ENCODE measurements at places on chromosomes 13 and 19.

DNA sequence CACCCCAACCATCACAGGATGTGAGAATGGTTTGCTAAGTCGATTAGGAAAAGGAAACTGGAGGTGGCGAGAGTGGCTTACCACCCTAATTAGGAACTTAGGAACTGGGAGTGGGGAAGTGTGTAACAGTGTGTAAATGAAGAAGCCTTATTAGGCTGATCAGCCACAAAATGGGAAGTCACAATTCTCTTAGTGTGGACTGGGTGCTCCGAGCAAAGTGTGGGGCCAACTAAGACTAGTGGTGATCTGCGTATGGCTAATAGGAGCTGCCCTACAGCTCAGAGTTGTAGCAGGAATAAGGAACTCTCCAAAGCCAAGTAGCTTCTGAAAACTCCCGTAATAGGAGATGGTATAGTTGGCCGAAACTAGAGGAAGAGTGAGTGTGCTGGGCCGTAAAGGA lies 7.6 kb downstream of the SIGLEC11 start:
- DNase-seq, result no peak

- peak; percentile 96 for DNase-seq
These were observed at the start of gene AP1M1 for GRCh38 chr19:16197622-16198369. AP1M1 (plus strand) TSS chr19:16197911; CDS start chr19:16198027, 116 bp downstream.

DNA sequence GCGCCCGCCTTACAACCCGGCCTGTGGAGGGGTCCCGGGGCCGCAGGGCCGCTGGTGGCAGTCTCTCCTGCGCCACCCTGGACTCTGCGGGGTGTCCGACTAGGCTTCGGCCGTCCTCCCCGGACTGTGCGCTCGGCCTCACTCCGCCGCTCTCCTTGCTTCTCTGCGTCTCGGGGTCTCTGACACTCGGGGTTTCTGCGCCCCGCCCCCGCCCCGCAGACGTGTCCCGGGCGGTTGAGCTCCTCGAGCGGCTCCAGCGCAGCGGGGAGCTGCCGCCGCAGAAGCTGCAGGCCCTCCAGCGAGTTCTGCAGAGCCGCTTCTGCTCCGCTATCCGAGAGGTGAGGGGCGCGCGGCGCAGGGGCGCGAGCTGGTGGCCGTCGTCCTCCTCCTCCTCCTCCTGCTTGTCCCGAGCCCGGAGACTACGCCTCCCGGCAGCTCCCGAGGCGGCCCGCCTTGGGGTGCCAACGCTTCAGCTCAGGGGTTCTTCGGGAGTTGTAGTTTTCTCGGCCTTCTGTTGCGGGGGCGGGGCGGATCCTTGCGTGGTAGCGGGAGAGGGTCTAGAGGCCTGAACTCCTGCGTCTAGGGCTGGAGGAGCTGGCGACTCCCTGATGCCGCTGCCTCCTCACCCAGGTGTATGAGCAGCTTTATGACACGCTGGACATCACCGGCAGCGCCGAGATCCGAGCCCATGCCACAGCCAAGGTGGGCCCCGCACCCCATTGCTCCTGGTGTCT lies 627 bp downstream of the LIN7B start:
- no peak for DNase-seq

DNA sequence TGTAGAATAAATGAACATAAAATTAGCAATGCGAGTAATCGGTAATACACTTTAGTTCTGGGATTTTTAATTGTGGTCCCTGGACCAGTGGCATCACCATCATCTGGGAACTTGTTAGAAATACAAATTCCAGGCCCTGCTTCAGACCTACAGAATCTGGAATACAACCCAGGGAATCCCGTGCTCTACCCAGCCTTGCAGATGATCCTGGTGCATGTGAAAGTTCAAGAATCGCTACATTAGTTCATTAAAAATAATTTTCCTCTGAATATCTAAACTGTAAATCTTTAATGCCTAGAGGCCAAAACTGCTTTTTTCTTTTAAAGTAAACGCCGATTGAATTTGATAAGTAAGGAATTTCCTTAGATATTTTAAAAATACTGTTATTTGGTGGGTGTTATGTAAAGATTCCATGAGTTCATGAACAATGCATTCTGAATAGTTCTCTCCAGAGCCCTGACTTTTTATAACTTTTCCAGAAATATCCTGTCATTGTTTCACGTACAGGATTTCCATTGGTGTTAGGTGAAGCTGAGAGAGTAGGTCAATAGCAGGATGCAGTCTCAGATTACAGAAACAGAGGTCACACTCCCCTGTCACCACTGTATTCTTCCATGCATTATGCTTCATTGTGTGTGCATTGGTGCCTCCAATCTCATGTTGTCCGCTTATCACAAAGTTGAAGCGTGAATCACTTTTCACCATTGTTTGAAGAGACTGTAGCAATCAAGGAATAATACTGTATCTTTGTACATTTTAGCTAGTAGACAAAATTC lies 596.5 kb upstream of the KLF12 start:
- DNase-seq, result peak; percentile 42

DNA sequence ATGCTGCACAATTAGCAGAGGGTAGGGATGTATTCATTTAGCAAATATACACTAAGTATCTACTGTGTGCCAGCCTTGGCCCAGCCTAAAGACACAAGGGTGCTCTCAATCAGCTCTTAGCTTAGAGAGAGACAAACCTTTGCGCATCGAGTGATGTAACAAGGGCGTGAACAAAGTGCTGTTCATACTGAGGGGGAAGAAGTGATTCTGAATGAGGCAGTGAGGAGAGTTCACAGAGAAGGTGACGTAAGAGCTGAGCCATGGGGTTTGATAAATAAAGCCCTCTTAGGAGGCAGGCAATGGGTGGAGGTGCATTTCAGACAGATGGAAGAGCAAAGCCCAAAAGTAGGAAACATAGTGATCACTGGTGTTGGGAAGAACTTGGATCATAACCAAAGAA lies 68.5 kb downstream of the FLT1 start:
- DNase-seq, result peak; percentile 6

DNA sequence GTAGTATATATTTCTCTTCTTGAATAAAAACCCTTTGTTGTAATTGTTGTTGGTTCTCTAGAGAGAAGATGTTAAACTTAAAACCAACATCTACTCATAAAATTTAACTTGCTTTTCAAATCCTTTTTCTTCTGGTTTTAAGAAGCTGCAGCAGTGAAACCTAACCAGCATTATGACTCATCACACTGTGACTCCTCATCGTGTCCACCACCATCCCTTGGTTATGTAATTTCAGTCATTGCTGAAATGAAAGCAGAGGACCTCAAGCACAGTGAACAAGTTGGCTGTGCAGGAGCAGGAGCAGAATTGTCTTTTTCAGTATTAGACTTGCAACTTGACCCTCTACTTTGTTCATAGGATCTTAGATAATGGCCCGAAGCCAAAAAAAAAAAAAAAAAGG lies 64.9 kb upstream of the HTR2A start:
- DNase-seq, result no peak

GRCh38 chr13:25281935-25282332 lies 5.4 kb downstream of the MTMR6 start:
- DNase-seq, result no peak

DNA sequence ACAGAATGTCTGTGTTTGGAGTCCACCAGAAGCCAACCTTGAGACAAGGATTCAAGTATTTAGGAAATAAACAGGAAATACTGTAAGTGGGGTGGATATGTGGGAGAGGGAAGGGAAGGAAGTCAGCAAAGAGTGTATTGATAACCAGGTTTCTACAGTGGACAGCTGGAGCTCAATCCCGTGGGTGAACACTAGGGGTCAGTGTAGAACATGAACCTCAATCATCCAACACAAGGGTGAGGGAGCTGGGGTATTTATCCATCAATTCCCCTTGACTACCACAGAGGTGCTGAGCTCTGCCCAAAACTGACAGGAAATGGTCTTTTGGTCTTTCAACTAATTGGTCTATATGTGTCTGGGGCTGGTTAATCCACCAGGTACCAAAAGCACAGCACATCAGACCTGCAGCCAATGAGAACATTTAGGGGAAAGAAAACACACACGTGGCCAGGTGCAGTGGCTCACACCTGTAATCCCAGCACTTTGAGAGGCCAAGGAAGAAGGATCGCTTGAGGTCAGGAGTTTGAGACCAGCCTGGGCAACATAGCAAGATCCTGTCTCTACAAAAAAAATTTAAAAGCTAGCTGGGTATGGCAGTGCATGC lies 5.6 kb upstream of the SYDE1 start:
- no peak for DNase-seq

GRCh38 chr13:49046002-49046401 lies 70.3 kb downstream of the FNDC3A start:
- DNase-seq, result no peak

DNA sequence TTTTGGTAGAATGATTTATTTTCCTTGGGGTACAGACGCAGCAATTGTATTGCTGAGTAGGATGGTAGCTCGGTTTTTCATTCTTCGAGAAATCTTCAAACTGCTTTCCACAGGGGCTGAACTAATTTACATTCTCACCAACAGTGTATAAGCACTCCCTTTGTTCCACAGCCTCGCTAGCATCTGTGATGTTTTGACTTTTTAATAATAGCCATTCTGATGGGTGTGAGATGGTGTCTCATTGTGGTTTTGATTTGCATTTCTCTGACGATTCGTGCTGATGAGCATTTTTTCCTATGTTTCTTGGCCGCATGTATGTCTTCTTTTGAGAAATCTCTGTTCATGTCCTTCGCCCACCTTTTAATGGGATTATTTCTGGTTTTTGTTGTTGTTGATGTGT lies 54.8 kb upstream of the UQCRFS1 start:
- DNase-seq, result no peak

GRCh38 chr19:10502524-10503001 lies 593 bp downstream of the KEAP1 start:
- DNase-seq, result peak; percentile 85

GRCh38 chr19:55253842-55254624 lies 4.8 kb downstream of the PPP6R1 start:
- peak; percentile 74 for DNase-seq

DNA sequence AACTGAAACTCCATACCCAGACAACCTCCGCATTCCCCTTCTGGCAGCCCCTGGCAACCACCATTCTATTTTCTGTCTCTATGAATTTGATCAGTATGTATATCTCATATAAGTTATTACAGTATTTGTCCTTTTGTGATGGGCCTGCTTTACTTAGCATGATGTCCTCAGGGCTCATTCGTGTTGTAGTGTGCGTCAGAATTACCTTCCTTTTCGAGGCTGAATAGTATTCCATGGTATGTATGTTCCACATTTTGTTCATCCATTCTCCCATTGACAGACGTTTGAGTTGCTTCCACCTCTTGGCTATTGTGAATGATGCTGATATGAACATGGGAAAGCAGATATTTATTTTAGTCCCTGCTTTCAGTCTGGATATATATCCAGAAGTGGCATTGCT lies 5.0 kb downstream of the PLEKHF1 start:
- no peak for DNase-seq

- DNase-seq, result peak; percentile 67
These were observed at the start of gene MBOAT7 for GRCh38 chr19:54189145-54189734. MBOAT7 (minus strand) TSS chr19:54189580; CDS start chr19:54188508, 1,072 bp downstream.

DNA sequence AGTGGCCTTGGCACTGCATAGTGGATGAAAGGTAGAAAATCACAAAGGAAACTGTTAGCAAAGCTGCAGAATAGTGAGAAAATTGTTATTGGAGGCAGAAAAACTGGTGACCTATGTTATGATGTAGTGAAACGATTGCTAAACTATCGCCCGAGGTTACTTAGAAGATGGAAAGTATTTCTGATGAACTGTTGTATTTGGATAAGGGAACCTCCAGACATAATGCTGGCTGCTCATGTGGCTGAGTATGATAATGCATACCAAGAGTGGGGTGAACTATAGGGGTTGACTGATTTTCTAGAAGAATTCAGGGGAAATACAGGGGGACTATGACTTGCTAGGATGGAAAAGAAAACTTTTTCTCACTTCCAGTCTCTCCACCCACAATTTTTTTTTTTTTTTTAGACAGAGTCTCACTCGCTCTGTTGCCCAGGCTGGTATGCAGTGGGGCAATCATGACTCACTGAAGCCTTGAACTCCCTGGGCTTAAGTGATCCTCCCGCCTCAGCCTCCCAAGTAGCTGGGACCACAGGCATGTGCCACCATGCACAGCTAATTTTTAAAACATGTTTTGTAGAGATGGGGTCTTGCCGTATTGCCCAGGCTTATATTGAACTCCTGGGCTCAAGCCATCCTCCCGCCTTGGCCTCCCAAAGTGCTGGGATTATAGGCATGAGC lies 4.4 kb upstream of the EID2 start:
- no peak for DNase-seq

DNA sequence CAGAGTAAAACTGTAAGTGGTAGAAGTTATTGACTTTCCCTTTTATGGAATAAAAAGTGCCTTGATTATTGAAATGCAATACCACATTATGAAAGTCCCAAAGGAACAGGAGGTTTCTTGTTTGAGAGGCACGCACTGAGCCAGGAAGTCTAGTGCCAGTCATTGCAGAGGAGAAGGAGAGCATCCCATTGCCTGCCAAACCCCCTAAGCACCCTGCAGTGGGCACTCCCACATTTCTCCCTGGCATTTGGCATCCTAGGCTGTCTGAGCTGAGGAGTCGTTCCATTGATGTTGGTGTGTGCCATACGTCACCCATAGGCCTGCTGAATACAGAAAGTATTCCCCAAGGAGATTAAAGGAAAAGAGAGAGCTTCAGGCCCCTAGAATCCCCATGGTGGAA lies 85.7 kb upstream of the MBNL2 start:
- no peak for DNase-seq

GRCh38 chr13:77563111-77563510 lies 27.6 kb downstream of the SCEL start:
- DNase-seq, result no peak

- DNase-seq, result no peak
These were observed 33.0 kb downstream of the MIPEP start for GRCh38 chr13:23856008-23856750.

GRCh38 chr13:108924541-108924940 lies 295.1 kb downstream of the MYO16 start:
- DNase-seq, result no peak

DNA sequence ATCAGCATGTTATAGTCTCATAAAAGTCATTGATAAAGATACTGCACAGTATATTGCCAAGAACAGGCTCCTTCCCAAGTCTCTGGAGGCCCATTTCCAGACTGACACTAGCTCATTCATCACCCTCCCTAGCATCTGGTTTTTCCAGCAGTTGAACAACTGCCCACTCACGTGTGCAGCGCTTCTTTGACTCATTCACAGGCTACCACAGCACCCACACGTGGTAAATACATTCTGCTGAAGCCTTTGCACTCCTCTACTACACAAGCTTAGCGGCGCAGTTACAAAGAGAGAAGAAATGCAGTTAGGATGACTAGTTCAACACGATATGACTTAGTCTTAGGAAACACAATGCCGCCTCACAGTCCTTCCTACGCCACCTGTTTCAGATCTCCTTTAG lies 87.7 kb downstream of the DOCK9 start:
- no peak for DNase-seq

DNA sequence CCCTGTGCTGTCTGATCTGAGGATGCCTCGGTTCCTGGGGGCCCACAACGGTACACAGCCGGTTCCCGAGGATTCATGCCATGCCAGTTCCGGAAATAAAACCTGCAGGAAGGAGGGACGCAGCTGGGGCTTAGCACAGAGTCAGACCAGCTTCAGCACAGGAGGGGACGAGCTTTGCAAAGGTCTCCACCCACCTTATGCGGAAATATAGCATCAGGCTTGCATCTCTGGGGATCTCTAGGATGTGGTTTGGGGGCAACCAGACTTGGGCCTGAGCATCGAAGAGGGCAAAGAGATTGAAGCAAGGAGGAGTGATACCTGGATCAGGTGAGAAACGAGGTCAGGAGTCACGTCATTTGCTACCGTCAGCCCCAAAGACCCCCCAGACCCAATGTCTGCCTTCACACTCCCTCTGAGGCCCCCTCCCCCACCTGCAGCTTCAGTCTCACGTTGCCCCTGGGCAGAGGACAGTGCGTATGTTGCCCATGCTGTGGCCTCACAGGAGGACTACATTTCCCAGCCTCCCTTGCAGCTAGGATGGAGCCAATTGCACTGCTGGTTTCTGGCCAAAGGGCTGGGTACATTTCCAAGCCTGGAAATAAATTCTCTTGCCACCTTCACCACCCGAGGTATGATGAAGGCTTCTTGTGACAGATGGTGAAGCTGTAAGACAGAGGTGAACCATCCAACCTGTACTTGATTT lies 12.1 kb downstream of the TYK2 start:
- no peak for DNase-seq

Measured in DMS153 (cell line).